ENCODE measurements at places on chromosomes 5 and 9. TPM values are rescaled to one million over a fixed set of nuclear protein-coding genes. Genes with fewer than 3 reads are reported as not detected.

DNA sequence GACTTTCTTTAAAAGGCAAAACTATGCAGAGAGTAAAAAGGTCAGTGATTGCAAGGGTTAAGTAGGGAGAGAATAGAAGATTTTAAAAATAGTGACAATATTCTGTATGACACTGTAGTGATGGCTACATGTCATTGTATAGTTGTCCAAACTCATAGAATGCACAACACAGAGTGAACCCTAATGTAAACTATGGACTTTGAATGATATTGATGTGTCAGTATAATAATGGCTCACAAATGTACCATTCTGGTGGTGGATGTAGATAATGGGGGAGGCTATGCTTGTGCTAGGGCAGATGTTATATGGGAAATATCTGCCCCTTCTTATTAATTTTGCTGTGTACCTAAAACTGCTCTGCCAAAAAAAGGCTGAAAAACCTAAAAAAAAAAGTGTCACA lies 468.9 kb downstream of the KIF4B start:
- no peak for DNase-seq

- no peak for DNase-seq
Observed at GRCh38 chr9:38178237-38178636, 109.2 kb upstream of the SHB start.

- DNase-seq: no peak
Observed at GRCh38 chr9:34318163-34318790, 10.8 kb downstream of the KIF24 start.

DNA sequence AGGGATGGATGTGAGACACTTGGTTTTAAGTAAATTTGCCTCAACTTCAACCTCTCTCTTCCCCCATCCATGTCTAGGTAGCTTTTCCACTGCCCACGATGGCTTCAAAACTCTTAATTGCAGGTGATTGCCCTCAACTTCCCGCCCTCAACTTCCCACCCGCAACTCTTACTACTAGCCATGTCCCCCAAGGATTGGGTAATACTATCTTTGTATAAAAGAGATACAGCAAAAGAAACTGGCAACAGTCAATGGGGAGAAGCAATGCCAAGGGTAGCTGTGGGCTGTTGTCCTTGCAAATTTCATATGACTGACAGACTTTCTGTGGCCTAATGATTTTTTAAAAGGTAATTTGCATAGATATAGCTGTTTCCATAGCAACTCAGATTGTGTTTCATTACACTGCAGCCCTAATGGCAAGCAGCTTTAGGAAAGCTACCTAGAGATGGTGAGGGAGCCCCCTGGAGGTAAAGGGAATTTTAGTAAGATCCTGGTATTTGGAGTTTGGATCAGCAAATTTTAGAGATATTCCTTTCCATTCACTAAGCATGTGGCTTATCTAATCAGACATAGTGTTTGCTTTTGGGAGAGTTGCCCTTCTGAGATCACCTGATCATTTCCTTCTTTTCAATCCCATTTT lies 421.5 kb upstream of the DAP start:
- DNase-seq: peak; percentile 61

GRCh38 chr5:140216478-140217074 lies 41.6 kb downstream of the CYSTM1 start:
- no peak for DNase-seq

- DNase-seq: peak; percentile 54
Observed at GRCh38 chr9:37300620-37301019, 121.9 kb upstream of the GRHPR start.

SPINK4 gene
- total RNA-seq: not detected

CATSPER3 gene
- under 0.01 TPM for total RNA-seq

SLC6A3 gene
- not detected for total RNA-seq

PLAC8L1 gene
- total RNA-seq: not detected

SIT1 gene
- not detected for total RNA-seq

All from fibroblast of lung (primary cell).